ENCODE measurements at places on chromosomes 2 and 18.

- DNase-seq = no peak
Observed at GRCh38 chr2:156182132-156182531, 150.4 kb downstream of the NR4A2 start.

DNA sequence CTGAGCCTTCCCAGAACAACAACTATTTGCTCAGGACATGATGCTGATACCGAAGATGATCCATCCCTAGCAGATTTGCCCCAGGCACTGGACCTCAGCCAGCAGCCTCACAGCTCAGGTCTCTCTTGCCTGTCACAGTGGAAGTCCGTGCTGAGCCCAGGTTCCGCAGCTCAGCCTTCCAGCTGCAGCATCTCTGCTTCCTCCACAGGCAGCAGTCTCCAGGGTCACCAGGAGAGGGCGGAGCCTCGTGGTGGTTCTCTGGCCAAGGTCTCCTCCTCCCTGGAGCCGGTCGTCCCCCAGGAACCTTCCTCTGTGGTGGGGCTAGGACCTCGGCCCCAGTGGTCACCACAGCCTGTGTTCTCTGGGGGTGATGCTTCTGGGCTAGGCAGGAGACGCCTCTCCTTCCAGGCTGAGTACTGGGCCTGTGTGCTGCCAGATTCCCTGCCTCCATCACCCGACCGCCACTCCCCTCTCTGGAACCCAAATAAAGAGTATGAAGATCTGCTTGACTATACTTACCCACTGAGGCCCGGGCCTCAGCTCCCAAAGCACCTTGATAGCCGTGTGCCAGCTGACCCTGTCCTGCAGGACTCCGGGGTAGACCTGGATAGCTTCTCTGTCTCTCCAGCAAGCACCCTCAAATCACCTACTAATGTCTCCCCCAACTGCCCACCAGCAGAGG, 15.4 kb downstream of the CEP68 start:
- DNase-seq = no peak

DNA sequence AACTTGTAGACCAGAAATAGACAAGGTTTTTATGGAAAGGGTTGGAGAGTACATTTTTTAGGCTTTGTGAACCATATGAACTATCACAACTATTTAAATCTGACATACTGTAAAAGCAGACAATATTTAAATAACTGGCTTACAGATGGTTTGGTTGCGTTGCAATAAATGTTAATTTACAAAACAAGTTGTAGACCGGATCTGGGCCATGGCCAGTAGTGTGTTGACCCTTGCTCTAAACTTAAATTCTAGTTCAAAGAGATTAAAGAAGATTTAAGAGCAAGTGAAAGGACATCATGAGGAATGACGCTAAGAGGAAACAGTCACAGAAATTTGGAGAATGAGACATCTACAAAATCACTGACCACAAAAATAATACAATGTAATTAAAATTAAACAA, 652.7 kb downstream of the DCDC2C start:
- no peak for DNase-seq

DNA sequence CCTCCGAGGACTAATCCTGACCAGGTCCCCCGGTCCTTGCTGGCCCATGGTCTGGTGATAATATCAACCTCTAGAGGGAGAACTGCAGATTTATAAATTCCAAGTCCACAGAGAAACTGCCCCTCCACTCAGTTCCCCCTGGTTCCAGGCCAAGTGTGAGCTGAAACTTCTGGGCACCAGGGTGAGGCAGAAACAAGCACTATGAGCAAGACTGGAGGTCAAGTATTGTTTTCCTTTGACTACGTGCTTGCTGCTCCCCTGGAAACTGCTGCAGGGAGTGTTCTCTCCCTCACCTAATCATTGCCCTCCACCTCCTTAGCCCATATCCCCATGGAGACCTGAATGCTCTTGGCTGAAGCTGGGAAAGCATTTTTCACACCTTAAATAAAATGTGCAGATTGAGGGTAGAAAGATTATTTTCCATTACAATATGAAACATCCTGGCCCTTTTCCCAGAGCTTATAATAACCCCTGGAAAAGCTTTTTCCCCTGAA, 135.2 kb downstream of the RDH14 start:
- DNase-seq = no peak

- DNase-seq = no peak
Observed at GRCh38 chr2:99481941-99482340, 7.9 kb downstream of the REV1 start.

GRCh38 chr2:151672277-151672676, 62.0 kb downstream of the NEB start:
- no peak for DNase-seq

DNA sequence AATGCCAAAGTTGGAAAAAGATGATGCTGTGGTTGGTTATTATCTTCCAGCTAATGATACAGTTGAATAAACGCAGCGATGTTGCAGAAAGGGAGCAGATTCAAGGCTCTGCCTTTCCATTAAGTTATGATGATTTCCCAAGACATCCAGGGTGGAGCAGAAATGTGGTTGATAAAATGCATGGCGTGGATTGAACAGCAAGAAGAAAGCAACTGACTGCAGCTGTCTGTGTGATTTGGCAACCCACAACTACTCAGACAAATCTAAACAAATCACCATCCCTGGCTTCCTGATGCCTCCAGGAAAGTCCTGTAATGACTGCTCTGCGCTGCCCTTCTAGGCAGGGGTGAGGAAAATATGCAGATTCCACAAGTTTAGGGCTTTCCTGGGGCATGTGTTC, 166.3 kb downstream of the NRP2 start:
- DNase-seq = no peak

- no peak for DNase-seq
Observed at GRCh38 chr2:207090389-207090788, 75.4 kb downstream of the KLF7 start.

DNA sequence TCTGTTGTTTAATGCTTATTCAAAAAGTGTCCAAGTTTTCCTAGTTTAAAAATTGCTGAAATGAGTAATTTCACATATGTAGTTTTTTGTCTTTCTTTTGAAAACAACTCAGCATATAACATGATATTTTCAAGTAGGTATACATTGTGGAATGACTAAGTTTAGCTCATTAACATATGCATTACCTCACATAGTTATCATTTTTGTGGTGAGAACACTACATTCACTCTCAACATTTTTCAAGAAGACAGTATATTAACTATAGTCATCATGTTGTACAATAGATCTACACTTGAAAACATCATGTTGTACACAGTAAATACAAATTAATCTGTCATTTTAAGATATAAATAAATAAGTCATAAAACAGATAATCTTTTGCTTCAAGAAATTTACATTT, 340.0 kb downstream of the CCDC85A start:
- no peak for DNase-seq

GRCh38 chr18:62912885-62913284, 197.5 kb downstream of the PHLPP1 start:
- no peak for DNase-seq

DNA sequence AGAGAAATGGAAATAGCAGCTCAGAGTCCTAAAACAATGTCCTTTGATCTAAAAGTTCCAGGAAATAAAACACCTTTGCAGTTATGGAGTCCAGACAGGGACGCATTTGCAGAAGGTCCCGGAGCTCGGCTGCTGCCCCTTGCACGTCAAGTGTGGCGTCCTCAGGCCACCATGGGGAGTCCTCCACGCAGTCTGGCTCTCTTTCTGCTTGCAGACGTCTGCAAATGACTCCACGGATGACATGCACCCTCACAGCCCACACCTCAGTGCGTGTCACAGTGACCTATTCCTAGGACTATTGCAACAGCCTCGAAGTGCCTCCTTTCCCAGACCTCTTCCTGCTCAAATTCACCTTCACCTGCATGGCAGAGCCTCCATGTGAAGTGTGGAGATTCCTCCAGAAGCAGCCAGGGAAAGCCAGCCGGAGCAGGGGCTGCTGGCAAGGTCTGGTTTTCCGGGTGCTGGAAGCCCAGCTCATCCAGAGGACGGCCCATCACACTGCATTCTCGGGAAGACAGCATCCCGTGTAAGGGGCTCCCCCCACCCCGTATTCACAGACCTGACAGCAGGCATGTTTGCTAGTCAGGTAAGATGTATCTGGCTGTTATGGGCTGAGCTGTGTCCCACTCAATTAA, 137.7 kb downstream of the ASB1 start:
- no peak for DNase-seq
